ENCODE measurements at places on chromosomes 6 and 20. TPM values are rescaled to one million over a fixed set of nuclear protein-coding genes. Genes with fewer than 3 reads are reported as not detected.

Gene HLA-DRB5
- not detected for total RNA-seq

DNA sequence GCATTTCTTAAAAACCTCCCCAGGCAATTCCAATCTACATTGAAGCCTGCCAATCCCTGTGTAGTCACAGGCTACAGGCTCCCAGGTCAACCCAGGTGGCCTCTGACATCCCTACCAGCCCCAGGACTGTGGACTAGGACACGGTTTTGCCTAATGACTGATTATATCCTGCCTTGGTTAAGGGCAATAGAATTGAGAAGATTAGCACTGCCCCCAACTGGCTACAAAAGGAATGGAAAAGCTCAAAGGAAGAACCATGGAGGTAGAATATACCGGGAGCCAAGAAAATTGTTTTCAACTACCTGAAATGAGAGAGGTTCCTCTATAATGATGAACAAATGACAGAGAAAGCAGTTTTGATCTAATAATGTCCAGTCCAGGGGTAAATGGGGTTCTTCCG lies 421.1 kb upstream of the AGPAT4 start:
- no peak for DNase-seq
- H3K4me1 ChIP-seq, result no peaks in the 10 kb centered on the region
- no peak overlapping the region for H3K27ac ChIP-seq
- H3K27me3 ChIP-seq, result no peaks in the 10 kb centered on the region

- H3K4me3 ChIP-seq, result no peak overlapping the region
- H3K36me3 ChIP-seq, result peaks cover 11% of the 10 kb centered on the region
- DNase-seq, result no peak
- H3K4me1 ChIP-seq, result no peaks in the 10 kb centered on the region
Observed at GRCh38 chr6:66526061-66526460, 819.0 kb upstream of the EYS start.

DNA sequence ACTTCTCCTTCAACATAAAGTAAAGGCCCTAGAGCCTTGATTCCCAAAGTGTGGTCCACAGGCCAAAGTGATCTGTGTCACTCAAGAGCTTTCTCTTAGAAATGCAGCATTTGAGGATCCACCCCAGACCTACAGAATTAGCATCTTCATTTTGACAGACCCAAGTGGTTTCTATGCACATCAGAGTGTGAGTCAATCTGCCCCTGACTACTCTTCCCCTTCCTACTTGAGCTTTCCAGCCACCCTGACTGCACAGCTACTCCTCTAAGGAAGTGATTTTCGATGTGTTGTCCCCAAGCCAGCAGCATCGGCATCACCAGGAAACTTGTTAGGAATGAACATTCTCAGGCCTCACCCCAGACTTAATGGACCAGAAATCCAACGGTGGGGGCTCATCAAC lies 2.6 kb downstream of the MEP1A start:
- H3K4me1 ChIP-seq, result no peaks in the 10 kb centered on the region
- H3K27ac ChIP-seq, result no peak overlapping the region
- DNase-seq, result no peak
- H3K27me3 ChIP-seq, result no peaks in the 10 kb centered on the region
- no peaks in the 10 kb centered on the region for H3K36me3 ChIP-seq

DNA sequence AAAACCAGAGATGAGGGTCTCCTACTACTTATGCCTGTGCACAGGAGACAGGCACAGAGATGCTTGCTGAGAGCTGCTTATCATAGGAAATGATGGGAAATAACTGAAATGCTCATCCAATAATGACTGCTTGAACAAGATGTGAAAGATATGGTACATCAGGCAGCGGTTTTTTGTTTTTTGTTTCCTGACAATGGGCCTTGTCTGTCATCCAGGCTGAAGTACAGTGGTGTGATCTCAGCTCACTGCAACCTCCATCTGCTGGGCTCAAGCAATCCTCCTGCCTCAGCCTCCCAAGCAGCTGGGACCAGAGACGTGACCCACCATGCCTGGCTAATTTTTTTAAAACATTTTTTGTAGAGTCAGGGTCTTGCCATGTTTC lies 1.2 kb upstream of the RIPOR3 start:
- H3K27me3 ChIP-seq, result no peaks in the 10 kb centered on the region
- DNase-seq, result no peak
- H3K4me3 ChIP-seq, result peak overlapping the region; percentile 78
- no peaks in the 10 kb centered on the region for H3K36me3 ChIP-seq
- H3K27ac ChIP-seq, result peak overlapping the region; percentile 94
- peaks cover 46% of the 10 kb centered on the region for H3K4me1 ChIP-seq
